ENCODE measurements at places on chromosomes 7 and 10.

DNA sequence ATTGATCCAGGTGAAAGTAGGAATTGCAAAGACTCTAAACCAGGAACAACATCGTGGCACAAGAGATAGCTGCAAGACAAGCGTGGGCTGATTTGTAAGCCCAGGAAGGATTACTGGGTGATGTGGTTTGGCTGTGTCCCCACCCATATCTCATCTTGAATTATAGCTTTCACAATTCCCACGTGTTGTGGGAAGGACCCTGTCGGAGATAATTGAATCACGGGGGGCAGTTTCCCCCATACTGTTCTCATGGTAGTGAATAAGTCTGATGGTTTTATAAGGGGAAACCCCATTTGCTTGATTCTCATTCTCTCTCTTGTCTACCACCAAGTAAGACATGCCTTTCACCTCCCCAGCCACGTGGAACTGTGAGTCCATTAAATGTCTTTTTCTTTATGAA lies 59.5 kb downstream of the ST8SIA6 start:
- DNase-seq: no peak

GRCh38 chr7:138519061-138519798 lies 59.2 kb downstream of the TRIM24 start:
- no peak for DNase-seq

DNA sequence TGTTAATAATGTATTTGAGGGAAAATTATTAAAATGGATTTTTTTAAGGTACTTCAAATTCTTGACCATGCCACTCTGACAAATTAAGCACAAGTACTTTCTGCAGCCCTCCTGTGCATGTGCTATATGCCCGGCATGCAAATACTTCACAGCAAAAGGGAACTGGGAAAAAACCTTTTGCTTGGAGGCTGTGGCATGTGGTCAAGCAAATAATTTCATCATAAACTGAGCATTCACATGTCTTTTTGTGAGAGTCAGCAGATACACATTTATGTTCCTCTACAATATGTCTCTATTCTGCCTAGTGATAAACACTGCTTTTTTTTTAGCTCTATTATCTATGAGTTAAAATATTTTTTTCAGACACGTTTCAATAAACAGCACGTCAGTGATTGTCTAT lies 53.7 kb upstream of the SEMA3A start:
- DNase-seq: no peak

DNA sequence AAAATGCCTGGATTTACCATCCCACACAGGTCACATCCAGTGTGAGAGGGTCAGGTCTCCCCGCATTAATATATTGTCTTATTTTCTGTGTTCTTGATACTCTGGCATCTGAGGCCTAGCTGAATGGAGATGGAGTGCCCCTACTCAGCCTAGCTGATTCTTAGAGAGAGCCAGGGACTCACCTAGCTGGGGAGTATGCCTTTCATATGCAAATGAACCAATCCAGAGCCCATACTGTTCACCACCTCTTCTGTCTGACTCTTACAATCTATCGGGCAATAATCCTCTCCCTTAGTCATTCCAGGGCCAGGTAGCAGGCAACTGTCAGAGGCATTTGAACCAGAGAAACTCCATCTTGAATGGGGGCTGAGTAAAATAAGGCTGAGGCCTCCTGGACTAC lies 46.3 kb downstream of the LBX1 start:
- DNase-seq: no peak

DNA sequence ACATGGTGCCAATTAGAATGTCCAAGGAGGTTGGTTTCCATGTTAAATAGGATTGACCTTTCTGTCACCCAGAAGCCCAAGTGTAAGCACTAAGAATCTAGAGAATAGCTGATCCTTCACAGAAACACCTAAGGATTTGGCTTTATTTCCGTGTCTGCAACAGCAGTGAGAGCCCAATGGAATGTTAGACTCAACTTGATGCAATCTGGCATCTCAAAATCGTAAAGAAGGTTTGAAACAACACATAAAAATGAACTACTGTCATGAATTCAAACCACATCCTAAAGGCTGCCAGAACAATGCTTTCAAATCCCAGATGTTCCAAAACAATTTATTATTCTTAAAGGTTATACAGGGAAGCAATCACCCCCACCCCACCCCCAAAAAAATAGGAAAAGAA lies 18.6 kb downstream of the PPP1R3C start:
- no peak for DNase-seq

Data from activated T-helper 2 cell treated with anti-CD3 and anti-CD28 coated beads, Interferon-gamma antibody, Interleukin-2, Interleukin-4, amounts not matched to agents 10 μg/mL and 5 μg/mL and 100 μg/mL, durations not matched to agents 14 hours and 24 hours and 36 hours (primary cell).